ENCODE measurements at places on chromosomes 3 and 15.

GRCh38 chr3:177213801-177214535, 16.7 kb upstream of the TBL1XR1 start:
- no peak for DNase-seq

- DNase-seq = no peak
Measured at GRCh38 chr3:112046599-112046998, 12.1 kb downstream of the TMPRSS7 start.

- DNase-seq = no peak
Measured at GRCh38 chr3:10926811-10927521, 65.6 kb upstream of the SLC6A1 start.

DNA sequence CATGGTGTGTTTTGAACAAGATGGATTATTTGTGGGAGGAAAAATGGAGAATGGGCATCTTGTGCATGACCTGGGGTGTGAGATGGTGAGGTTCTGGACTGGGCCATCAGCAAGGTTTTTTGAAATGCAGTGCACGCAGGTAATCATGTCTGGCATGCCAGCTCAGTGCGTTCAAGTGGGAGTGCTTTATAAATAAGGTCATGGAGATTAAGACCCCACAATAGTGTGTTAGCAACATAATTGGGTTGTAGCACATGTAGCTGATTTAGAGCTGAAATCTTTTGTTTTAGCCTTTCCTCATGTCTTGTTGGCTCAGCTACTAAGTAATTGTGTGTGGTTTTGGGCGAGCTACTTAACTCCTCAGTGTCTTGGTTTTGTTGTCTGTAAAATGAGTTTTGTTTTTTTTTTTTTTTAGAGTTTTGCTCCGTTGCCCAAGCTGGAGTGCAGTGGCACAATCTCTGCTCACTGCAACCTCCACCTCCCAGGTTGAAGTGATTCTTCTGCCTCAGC, 3.9 kb upstream of the CACNA1D start:
- no peak for DNase-seq

DNA sequence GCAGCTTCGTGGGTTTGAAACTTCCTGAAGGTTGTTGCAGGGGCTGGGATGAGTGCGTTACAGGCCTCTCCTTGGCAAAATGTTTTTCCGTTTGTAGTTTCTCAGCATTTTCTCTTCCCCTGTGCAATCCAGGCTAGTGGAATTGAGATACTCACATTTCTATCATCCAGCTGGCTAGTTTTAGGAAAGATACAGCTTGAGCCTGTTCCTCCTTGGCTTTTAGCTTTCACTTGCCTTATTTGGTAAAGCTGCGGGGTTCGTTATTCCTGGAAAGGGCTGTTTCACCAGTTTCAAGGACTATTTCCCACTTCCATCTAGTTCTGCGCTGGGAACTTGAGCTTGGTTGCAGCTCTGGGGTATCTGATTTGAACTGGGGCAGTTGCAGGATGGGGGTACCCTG, 90.3 kb downstream of the ITPR1 start:
- no peak for DNase-seq

DNA sequence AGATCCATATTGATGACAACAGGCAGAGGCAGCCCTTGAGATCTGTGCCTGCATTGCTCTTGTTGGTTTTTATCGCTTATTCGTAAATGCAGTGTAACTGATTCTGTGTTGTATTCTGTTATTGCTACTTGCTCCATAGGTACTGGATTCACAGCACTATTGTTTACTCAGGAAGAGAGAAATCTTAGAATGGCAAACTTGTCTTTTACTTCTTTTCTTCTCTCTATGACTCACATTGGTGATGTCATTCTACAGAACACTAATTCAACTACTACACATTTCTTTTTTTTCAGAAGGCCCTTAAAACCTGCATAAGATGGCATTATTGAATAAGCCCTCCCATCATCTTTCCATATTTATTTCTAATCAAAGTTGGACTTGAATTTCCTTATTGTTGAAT, 201.0 kb upstream of the GBE1 start:
- no peak for DNase-seq

All from left ventricle myocardium superior (tissue), 1 donor.